Hematopoietic multipotent progenitor cell treated with erythropoietin and hydrocortisone succinate and interleukin-3 and kit ligand, for 17 days (in vitro differentiated cells): ENCODE measurements at places on chromosomes 6 and 20.

GRCh38 chr6:55898342-55898741 is 23.0 kb upstream of the BMP5 start:
- DNase-seq: no peak

GRCh38 chr20:31684153-31685015 is 38.3 kb downstream of the BCL2L1 start:
- DNase-seq: no peak

DNA sequence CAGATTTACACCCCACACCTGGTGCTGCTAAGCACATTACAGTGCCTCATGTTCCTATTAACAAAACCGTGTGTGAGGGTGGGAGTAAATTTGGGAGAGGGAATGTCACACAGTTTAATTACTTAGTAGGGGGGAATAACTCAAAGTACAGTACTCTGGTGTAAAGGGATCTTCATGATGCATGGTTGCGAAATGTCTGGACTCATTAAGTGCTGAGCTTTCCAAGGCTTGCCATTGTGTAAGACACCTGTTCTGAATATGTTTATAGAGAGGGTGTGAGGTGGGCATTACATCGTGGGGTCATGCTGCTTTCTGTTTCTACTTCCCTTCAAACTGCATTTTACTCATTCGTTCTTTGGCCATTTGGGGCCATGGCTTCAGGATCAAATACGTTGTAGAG is 181.2 kb downstream of the ADGRG6 start:
- DNase-seq: no peak

- no peak for DNase-seq
These were observed 1.5 kb downstream of the PPP1R14C start for GRCh38 chr6:150144294-150144868.

DNA sequence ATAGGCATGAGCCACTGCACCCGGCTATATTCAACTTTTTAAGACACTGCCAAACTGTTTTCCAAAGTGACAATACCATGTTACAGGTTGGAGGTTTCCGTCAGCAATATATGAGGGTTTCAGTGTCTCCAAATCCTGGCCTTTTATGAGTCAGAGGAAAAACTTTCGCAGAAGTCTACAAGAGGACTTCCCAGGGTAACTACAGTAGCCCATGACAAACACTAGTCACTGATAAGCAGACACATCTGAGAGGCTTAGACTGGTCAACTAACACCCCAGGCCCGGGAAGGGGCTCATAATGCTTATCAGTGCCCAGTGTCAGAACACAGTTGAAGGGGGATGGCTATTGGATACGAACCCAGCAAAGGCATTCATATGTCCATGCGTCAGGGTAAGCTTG is 85.4 kb downstream of the SOX4 start:
- DNase-seq: no peak

- DNase-seq: no peak
These were observed 5.6 kb upstream of the C6orf132 start for GRCh38 chr6:42148058-42148457.

GRCh38 chr20:16216227-16216913 is 356.9 kb downstream of the KIF16B start:
- no peak for DNase-seq
